ENCODE measurements at places on chromosomes 5 and 9.

- DNase-seq: peak; percentile 17
These were observed 20.1 kb upstream of the TCERG1 start for GRCh38 chr5:146426853-146427618.

- DNase-seq: no peak
These were observed 35.5 kb upstream of the GLRX start for GRCh38 chr5:95858023-95858461.

GRCh38 chr5:167602067-167602466 is 689.4 kb upstream of the WWC1 start:
- no peak for DNase-seq

- DNase-seq: no peak
These were observed 363.6 kb upstream of the CYLC2 start for GRCh38 chr9:102631559-102631958.

GRCh38 chr5:87627363-87627762 is 214.6 kb upstream of the CCNH start:
- no peak for DNase-seq

DNA sequence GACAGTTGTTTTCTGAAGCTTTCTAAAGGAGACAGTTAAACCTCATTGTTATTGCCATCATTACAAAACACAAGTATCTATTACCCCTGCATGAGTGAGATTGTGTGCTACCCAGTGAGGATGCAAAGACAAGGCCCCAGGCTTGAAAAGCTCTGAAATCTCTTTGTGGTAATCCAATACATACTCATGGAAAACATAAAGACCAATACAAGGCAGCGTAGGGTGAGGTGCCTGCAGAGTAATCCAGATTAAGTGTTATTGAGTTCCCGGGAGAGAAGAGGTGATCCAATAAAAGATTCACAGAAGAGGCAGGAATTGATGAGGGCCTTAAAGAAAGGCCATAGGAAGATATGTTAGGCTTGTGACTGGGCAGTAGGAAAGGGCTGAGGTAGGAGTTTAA is 150.1 kb downstream of the MEF2C start:
- no peak for DNase-seq

Measured in immature natural killer cell (primary cell).